ENCODE measurements at places on chromosomes 6 and 20.

GRCh38 chr20:63961664-63962425 is 5.6 kb upstream of the UCKL1 start:
- no peak for DNase-seq

DNA sequence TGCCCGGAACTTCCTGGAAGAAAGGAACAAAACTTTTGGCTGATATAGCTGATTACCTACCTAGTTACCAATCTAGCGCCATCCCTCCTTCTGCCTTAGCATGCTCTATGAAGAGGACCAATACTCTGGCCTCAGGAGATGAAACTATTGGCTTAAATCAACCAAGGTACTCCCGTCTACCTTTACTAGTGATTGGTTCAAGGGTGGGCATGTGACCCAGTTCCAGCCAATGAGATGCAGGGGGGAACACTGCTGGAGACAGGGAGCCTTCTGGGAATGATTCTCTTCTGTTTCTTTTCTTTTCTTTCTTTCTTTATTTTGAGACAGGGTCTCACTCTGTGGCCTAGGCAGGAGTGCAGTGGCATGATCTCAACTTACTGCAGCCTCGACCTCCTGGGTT is 72.6 kb upstream of the CCDC167 start:
- DNase-seq: no peak

- no peak for DNase-seq
These were observed 16.8 kb downstream of the SLC17A2 start for GRCh38 chr6:25913741-25914140.

DNA sequence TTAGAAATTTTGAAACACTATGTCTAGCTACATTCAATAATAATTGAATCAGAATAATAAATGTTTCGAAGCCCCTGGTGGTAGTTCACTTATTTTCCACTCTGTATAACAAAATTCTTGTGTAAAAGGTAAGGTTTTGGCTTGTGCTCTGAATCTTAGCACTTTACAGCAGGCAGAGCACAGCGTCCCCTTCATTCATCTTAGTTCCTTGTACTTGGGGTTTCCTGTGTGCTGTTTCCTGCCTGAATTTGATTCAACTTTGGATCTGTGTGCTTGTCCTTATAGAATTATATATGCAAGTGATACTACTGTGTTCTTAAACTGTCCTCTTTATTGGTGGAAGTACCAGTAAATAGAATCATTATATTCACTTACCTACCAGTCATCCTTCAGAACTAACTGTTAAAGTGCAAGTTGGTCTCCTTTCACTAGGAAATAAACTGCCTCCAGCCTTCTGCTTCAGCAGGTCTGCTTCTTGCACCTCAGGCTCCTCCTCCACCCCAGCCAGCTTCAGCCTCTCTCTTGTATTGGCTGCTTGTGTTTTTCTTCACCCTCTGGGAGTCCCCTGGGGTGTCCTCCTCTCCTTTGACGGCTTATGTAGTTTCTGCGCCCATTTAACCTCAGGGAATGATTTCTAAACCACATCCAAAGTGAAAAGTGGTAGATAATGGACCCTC is 28.8 kb upstream of the TULP4 start:
- no peak for DNase-seq

GRCh38 chr6:87391334-87391733 is 16.4 kb upstream of the CFAP206 start:
- DNase-seq: no peak

- DNase-seq: no peak
These were observed 34.3 kb upstream of the MDFI start for GRCh38 chr6:41604006-41604405.

- no peak for DNase-seq
These were observed 32.6 kb downstream of the SERPINB1 start for GRCh38 chr6:2809015-2809414.

GRCh38 chr6:31401403-31401802 is 2.0 kb upstream of the MICA start:
- no peak for DNase-seq

DNA sequence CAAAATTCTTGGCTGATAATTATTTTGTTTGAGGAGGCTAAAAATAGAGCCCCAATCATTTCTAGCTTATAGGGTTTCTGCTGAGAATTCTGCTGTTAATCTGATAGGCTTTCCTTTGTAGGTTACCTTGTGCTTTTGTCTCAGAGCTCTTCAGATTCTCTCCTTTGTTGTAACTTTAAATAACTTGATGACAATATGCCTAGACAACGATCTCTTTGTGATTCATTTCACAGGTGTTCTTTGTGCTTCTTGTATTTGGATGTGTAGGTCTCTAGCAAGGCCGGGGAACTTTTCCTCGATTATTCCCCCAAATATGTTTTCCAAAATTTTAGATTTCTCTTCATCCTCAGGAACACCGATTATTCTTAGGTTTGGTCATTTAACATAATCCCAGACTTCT is 376.5 kb upstream of the MAN1A1 start:
- no peak for DNase-seq

Data from stimulated activated CD8-positive, alpha-beta memory T cell treated with anti-CD3 and anti-CD28 coated beads, Interleukin-15, amount 100 ng/mL, for 24 hours (primary cell).